D341Med (cell line): ENCODE measurements at places on chromosomes 1 and 21.
A peak's percentile ranks its signal among the peaks of the same experiment; 100 is the strongest.

GRCh38 chr1:42658877-42659337, 684 bp downstream of the PPIH start:
- DNase-seq: no peak

DNA sequence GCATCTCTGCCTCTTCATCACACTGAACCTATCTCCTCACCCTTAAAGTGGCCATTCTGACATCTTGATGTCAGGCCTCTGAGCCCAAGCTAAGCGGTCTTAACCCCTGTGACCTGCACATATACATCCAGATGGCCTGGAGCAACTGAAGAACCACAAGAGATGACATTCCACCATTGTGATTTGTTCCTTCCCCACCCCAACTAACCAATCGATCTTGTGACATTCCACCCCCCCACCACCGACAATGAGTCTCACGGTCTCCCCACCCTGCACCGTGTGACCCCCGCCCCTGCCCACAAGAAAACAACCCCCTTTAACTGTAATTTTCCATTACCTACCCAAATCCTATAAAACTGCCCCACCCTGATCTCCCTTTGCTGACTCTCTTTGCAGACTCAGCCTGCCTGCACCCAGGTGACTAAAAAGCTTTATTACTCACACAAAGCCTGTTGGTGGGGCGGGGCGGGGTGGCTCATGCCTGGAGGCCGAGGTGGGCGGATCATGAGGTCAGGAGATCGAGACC, 21.0 kb upstream of the PINK1 start:
- DNase-seq: no peak

DNA sequence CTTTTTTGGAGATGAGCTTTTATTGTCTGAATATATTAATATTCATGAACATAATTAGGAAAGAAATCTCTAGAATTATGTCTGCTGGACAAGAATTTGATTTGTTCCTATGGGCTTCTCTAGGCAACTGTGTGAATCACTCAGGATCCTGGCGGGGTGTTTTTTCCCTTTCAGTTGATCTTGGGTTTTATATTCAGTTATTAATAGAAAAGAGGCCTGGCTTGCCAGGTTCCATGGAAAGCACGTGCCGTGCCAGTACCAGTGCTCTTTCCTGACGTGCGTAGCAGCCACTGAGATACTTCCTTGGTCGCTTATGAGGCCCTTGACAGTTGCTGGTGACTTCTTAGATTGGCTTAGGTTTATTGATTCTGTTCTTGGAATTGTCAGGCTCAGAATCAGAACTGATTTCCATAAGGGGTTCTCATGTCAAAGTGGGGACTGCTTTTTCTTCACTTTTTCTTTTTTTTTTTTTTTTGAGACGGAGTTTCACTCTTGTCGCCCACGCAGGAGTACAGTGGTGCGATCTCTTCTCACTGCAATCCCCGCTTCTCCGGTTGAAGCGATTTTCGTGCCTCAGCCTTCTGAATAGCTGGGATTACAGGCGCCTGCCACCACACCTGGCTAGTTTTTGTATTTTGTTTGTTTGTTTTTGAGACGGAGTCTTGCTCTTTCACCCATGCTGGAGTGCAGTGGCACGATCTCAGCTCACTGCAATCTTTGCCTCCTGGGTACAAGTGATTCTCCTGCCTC, 48.7 kb upstream of the KIF1B start:
- DNase-seq: no peak

GRCh38 chr21:44065428-44065827, 41.8 kb upstream of the PWP2 start:
- DNase-seq: no peak

DNA sequence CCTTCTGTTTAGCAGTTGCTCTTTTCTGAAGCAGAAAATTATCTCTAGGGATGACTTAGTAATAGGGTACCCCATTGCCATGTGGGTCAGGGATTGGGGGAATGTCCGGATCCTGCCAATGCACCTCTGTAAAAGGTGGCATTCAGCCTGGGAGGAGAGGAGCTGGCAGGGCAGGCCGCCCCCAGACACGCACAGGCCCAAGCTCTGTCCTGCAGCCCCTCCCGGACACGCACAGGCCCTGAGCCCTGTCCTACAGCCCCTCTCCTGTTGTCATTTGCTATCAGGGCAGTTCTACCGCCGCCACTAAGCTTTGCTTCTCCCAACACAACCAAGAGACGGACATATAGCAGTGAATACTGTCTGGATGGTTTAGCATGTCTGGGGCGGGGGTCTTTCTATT, 219.1 kb downstream of the SDCCAG8 start:
- DNase-seq: no peak

- no peak for DNase-seq
Observed at GRCh38 chr1:246001837-246002230, 505.2 kb downstream of the SMYD3 start.

- DNase-seq: no peak
Observed at GRCh38 chr1:41498804-41499203, 14.3 kb upstream of the EDN2 start.

DNA sequence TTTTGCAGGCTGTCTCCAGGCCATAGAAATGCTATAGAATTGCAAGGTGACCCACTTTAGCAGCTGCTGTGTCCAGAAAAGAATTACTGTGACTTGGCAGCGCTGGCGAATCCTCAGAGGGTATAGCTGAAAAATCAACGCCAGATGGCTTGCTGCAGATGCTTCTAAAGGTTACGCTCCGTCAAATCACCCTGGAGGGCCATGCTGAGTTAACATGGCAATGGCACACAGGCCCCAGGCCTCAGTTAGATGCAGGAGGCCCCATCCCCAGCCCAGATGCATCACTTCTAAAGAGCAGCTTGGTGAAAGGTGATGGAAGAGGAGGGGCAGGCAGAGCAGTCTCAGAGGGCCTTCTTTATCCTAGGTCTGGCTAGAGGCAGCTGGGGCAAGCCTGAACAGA, 18.0 kb downstream of the KIAA1614 start:
- DNase-seq: peak; percentile 73

GRCh38 chr21:45886610-45887026, 95.0 kb upstream of the COL6A1 start:
- DNase-seq: no peak

GRCh38 chr1:36913016-36913415, 121.3 kb downstream of the GRIK3 start:
- DNase-seq: peak; percentile 17

GRCh38 chr21:46100426-46100825, 2.5 kb downstream of the COL6A2 start:
- DNase-seq: no peak

- peak; percentile 20 for DNase-seq
Observed at GRCh38 chr1:1527092-1527816, 13.2 kb downstream of the TMEM240 start.

- no peak for DNase-seq
Observed at GRCh38 chr1:23546897-23547584, 12.3 kb downstream of the ID3 start.

DNA sequence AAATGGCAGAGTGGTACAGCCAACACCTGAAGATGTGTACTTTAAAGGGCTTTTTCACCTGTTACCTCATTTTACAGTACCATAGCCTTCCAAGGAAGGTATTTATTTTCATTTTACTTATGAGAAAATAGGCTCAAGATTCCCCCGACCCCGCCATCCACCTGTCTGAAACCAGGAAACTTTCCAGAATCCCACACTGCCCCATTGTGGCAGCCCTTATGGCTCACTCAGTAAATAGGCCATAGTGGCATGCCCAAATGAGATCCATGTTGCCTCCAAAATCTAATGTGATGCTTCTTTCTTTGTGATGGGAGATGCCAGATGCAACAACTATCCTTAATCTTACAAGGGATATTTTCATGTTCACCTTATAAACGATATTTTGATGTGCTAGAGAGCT, 97.8 kb downstream of the EBNA1BP2 start:
- no peak for DNase-seq

GRCh38 chr1:41917835-41918449, 780 bp downstream of the HIVEP3 start:
- peak; percentile 71 for DNase-seq

DNA sequence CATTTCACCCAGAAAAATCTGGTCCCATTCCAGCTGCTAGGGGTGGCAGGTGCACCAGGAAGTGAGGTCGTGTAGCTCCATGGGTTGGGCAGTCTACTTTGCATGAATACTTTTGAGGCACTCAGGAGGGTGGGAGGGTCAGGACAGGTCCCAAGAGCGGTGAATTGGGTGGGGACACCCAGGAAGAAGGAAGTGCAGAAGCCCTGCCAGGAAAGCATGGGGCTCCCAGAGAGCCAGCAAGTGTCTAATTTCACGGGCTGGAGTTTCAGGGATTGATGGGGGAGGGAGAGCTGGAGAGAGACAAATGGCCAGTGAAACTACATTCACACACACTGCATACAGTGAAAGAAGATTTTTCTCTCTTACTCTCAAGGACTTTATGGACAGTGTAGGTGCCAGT, 137.8 kb downstream of the GALNT2 start:
- no peak for DNase-seq

GRCh38 chr1:94327001-94327690, 89.8 kb upstream of the ARHGAP29 start:
- DNase-seq: no peak

- DNase-seq: no peak
Observed at GRCh38 chr1:38758820-38759219, 100.8 kb downstream of the RRAGC start.

GRCh38 chr21:30233228-30234020, 17.5 kb upstream of the CLDN8 start:
- no peak for DNase-seq

- DNase-seq: peak; percentile 85
Observed at GRCh38 chr1:206685769-206686477, 1.2 kb downstream of the MAPKAPK2 start.

DNA sequence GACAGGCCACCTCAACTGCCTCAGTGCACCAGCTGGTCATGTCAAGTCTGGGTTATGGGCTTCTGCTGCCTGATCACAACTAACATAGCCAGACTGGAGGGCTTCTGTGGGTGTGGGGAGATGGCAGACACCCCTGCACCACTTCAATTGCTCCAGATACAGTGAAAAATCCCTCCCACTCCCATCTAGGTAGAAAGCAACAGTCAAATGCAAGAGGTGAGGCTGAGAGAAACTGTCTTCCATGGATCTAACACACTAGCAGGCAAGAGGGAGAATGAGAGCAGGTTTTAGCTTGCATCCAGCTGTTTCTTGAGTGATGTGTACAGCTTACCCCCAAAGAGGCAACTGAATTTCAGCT, 10.8 kb downstream of the KCNA2 start:
- no peak for DNase-seq

GRCh38 chr1:216005916-216006315, 417.3 kb downstream of the USH2A start:
- DNase-seq: no peak

- no peak for DNase-seq
Observed at GRCh38 chr21:38637161-38637560, 138.9 kb upstream of the ERG start.

- DNase-seq: peak; percentile 56
Observed at GRCh38 chr21:33374450-33375096, 28.6 kb upstream of the IFNGR2 start.

DNA sequence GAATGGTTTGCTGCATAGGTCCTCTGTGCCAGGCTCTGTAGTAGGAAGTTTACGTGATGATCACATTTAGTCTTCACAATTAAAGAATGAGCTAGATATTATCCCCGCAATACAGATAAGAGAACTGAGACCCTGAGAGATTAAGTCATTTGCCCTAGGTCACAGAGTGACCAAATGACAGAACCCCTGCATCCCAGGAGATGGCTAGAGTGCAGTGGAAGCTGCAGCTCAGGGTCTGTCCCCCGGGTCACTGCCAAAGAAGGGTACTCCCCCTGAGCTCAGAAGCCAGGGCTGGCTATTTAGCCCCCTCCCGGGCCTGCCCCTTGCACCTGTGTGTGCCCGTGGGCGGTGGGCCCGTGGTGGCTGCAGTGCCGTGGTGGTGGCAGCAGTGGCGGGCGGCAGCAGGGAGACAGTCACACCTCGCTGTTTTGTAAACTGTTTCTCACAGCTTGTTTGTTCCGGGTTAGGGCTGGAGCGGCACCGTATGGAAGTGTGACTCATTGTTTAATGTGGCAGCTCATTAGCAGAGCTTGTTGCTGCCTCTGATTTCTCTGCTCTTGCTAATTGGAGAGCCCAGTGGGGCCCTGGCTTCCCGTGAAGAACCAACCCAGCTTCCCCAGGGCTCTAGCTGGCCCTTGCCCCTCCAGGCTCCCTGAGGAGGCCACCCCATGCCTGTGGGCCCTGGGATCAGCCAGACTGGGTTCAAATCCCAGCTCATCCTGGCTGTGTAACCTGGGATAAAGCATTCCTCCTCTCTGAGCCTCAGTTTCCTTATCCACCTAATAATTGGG, 19.3 kb upstream of the FOXO6 start:
- peak; percentile 44 for DNase-seq

- no peak for DNase-seq
Observed at GRCh38 chr1:209674957-209675564, at the start of gene G0S2. Gene G0S2 (plus strand): TSS chr1:209675412. CDS start chr1:209675685, 273 bp downstream.

DNA sequence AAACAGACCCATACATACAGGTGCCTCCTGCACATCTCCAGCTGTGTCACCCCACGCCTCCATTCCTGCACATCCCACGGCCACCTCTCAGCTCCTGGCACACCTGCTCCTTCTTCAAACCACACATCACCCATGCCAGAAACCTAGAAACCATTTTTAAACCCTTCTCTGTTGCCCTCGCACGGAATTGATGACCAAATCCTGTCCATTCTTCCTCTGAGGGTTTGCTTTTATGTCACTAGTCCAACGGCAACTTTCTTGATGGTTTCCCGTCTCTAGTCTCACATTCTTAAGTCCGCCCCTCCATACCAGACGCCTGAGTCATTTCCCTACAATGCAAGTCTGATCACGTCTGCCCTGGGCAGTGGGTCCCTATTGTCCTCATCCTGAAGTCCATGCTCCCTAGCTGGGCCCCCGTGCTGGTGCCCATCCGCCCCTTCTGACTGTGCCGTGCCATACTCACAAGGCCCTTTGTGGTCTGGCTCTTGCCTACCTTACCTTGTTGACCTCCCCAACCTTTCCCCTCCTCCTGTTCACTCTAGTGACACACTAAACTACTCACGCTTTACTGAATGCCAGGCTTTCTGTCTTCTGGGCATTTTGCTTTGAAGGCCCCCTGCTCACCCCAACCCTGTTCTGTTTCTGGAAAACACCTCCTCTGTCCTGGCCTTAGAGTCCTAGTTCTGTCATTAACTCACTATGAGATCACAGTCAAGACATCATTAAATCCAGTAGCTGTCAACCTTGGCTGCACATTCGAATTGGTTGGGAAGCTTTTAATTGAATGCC, 17.6 kb downstream of the SLC2A1 start:
- DNase-seq: no peak

- DNase-seq: no peak
Observed at GRCh38 chr1:114482585-114482984, 28.4 kb downstream of the TRIM33 start.

DNA sequence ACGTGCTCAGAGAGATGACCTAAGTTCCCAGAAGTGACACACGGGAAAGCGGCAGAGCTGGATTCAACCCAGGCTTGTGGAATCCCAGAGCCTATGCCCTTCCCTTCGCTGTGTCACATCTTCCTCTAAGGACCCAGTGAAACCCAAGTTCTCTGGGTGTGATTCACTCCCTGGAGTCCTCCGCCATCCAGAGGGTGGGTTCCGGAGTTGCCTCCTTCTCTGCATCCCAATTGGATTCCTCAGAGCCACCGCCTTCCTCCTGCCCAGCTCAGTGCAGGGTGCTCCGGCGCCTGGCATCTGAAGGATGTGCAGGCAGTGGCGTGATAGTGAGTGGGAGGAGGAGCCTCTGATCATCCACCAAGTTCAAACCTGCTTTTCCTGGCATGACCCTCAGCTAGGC, 20.7 kb upstream of the RCC2 start:
- no peak for DNase-seq
